ENCODE measurements at places on chromosomes 16 and 17.

DNA sequence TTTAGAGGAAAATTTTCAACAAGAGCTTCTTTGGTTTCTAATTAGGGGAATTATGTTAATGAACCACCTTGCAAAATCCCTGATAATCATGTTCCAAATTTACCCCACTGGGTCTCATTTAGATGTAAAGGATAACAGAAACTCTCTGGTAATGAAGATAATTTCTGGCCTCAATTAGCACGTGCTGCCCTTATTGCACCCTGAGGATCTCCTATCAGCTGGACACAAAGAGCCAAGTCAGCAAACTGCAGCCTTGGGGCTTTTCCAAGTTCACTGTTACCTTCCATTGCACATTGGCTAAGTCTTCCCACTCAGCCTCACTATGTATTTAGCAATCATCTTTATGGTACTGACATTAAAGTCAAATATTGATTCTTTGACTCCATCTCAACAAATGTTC, 78.1 kb downstream of the GP2 start:
- DNase-seq: no peak

DNA sequence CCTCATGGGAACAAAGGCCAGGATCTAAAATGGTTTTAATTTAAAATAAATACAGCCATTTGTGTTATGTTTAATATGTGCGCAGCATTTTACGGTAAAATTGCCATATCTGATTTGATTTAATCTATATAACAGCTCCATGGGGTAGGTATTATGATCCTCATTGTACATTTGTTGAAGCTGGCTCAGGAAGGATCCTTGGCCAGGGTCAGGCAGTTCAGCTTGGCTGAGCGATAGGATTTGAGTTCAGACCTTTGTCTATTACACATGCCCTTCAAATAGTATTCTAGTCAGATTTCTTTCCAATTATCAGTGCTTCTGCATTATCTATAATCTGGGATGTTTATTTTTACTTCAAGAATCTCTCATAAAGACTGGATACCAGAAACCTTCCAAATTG, 950.4 kb upstream of the EEF2KMT start:
- DNase-seq: no peak

GRCh38 chr16:50568187-50568815, 20.1 kb downstream of the NKD1 start:
- no peak for DNase-seq

DNA sequence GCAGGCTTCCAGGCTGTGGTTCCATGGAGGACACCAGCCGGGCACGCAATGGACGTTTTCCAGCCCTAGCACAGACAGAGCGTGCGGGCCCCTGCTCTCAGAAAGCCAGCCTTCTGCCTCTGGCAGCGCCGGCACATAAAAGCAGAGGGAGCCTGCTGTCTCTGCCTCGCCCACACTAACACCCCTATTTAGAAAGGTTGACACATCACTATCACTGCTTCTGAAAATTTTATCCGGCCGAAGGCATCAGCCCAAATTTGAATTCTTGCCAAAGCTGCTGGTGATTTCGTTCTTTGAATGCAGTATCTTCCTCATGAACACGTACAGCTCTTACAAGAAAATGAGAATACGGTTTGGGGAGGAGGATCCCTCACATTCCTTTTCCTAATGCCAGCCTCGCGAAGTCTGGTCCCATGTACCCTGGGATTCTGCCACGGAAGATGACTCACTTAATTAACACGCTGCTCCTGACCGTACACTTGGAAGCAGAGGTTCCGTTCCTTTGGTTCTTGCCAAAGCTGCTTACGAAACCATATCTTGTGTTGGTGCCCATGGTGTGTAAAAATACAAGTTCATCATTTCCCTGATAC, 1.3 kb upstream of the RAB11FIP3 start:
- DNase-seq: no peak

DNA sequence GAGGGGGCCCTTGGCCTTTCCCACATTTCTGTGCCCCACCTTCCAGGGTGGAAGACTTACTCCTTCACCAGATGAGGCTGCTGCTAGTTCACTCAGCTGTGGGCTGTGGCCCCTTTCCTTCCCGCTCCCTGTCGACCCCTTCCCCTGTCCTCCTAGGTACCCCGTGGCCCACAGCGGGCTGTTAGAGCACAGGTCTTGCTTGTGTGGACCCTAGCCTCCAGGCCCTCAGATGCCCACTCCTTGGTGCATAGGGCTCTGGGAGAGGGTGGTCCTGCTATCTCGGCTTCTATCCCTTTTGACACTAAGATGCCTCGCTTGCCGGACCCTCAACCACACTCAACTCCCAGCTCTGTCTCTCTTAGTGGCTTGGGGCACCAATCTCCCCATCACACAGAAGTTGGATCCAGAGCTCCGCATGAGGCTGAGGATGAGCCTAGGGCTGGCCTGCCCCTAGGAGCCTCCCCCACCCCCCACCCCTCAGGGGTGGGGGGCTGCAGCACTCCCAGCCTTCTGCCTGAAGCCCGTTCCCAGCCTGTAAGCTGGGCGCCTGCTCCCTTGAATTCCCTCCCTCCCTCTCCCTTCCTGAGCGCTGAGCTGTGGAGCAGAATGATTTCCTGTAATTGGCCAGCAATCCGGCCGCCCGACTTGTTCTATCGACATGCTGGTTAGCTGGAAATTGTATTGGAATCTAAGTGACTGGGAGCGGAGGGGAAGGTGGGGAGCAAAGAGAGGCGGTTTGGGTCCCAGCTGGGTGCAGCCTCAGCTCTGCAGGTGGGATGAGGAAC, 30.9 kb downstream of the DCAKD start:
- no peak for DNase-seq

DNA sequence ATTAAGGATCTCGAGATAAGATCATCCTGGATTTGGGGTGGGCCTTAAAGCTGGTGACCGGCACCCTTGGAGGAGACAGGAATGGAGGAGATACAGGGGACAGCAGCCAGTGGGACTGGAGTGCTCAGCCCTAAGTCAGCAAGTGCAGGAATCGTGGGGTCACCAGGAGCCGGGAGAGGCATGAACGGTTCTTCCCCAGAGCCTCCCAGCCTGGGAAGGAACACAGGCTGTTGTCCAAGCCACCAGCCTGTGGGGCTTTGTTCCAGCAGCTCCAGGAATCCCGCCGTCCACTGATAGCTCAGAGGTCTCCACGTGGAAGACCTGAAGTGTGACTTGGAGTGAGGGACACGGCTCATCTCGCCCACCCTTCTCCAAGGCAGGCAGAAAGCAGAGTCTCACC, 2.5 kb upstream of the WDR45B start:
- no peak for DNase-seq

GRCh38 chr17:10233161-10233560, 34.8 kb upstream of the GAS7 start:
- no peak for DNase-seq

DNA sequence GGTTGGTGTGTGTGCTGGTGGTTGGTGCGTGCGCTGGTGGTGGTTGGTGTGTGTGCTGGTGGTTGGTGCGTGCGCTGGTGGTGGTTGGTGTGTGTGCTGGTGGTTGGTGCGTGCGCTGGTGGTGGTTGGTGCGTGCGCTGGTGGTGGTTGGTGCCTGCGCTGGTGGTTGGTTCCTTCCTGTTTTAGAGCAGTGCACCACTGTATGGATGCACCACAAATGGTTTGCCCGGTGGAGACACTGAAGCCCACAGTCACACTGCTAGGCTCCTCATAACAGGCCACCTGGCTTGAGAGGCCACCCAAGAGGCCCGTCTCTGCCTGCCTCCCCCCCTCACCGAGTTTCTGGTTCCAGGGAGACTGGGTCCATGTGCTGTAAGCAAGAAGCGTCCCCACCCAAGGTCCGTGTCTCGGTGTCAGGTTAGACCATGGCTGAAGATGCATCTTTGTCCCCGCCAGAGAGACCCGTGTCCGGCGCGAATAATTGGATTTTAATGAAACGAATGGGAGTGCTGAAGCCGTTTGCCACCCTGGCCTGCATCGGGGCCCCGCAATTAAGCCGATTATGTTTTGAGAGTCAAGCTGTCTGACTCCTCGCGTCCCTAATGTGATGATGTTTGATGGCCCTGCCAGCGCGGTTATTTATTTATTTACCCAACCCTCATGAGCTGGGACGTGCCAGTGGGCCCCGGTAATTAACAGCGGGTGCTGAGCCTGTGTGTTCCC, 161.3 kb upstream of the GSE1 start:
- DNase-seq: no peak

DNA sequence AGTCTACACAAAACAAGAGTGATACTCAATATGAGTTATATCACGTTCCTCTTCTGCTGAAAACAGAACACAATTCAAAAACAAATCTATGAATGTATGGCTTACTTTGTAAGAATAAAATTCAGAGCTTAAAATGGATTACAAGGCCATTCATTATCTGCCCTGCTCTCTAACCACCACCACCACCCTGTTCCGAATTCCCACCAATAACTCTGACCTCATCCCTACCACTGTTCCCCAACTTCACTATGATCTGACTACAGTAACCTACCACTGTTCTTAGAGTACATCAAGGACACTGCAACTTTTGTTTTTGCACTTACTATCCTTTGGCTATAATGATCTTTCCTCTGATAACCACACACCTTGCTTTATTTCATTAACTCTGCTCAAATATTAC, 21.3 kb downstream of the FBXL20 start:
- DNase-seq: no peak

- DNase-seq: no peak
Measured at GRCh38 chr17:145671-146541, 8.5 kb downstream of the SCGB1C2 start.

DNA sequence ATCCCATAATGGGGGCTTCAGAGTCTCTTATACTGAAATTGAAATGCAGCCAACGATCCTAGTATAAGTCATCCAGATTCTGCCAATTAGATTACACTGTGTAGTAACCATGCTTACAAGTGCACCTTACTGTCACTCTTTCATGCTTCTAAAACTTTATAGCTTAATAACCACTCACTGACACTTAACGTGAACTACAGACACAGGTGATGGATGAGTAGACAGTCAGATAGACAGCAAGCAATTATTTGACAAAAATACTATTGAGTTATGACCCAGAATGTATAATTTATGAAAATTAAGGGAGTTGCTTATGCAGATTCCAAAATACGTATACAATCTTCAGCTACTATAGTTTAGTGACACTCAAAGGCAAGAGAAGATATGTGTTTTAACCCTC, 6.3 kb downstream of the CDH8 start:
- no peak for DNase-seq

DNA sequence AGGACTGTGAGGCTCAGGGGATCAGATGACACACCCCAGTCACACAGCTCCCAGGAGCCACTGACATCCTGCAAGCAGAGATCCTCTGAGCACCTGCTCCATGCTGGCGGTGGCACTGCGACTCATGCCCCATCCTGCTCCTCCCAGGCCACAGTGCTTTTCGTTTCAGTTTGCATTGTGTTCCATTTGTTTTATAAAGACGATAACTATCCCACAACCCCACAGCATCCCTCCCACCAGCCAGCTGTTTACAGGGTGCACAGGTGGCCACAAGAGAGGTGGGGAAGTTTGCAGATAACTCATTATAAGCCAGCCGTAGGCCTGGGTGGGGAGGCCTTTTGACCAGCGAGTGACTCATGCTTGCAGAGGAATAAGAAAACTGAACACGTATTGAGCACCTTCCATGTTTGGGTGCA, 28.2 kb downstream of the BCO1 start:
- DNase-seq: no peak

DNA sequence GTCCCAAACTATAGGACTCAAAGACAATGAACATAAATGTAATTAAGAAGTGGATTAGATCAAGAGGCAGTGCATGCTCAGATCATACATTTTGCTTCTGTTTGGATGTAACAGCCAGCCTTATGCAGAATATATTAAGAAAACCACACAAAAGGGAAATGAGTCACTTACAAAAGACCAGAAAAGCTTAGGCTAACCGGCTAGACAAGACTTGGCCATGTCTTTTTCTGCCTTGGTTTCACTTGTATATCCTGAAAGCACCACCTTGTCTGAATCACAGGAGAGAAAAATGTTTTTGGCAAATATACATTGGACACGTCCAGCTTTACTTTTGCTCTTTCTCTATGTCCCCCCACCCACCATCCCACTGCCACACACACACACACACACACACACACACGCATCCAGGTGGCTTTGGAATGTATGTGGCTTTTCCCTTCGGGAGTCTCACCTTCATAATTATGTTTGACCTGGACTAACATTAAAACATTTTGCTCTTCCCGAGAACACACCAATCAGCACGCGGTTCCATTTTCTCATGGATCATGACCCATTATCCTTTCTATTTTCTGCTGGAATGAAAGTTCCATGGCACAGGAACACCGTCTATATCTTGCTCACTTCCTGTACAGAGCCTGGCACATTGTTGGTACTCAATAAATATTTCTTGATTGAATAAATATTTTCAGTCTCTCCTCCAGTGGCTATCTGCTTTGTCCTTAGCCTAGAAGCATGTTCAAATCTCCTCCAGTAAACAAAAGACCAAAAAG, 64.6 kb downstream of the CDK5R1 start:
- no peak for DNase-seq

- no peak for DNase-seq
Measured at GRCh38 chr16:15967655-15968315, 18.4 kb downstream of the ABCC1 start.

DNA sequence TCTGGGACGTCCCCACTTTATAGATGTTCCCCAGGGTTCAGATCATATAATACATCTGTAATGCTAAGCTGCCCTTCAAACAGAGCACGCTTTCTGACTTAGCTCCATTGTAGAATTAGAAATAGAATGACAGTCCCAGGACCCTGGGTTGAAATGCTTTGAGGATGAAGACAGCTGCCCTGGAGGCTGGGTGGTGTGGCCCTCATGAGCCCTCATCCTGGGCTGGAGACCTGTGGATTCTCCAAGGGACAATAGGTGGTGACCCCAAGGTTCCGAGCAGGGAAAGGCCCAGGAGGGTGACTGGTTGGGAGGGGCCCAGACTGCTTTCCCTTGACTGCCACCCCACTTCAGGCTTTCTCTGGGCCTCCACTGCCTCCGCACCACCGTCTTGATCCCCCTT, 59.0 kb downstream of the CRISPLD2 start:
- no peak for DNase-seq

DNA sequence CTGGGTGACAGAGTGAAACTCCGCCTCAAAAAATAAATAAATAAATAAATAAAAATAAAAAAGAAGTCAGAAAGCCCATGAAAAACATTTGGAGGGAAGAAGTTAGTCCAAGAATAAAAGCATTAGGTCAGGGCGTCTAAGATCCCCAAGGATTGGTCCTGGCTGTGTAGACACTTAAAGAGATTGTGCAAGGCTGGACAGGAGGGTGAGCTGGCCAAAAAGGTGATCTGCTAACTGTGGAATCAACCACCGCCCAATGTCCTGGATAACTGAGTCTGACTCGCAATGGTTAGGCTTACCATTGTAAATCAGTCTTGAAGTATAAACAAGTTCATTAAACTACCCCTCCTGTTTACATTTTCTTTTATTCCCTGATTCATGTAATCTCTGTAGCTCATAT, 8.8 kb upstream of the ABCA8 start:
- no peak for DNase-seq

GRCh38 chr17:10116267-10116666, 82.1 kb downstream of the GAS7 start:
- DNase-seq: no peak
